ENCODE measurements at places on chromosomes 12 and 14.

GRCh38 chr14:87935886-87936285, 57.1 kb downstream of the GALC start:
- no peak for DNase-seq

GRCh38 chr12:45697371-45697770, 32.1 kb upstream of the ARID2 start:
- DNase-seq: no peak

- DNase-seq: no peak
Observed at GRCh38 chr12:47110718-47111391, 31.1 kb upstream of the AMIGO2 start.

- DNase-seq: no peak
Observed at GRCh38 chr12:14948672-14949071, 10.3 kb upstream of the ERP27 start.

- DNase-seq: peak; percentile 84
Observed at GRCh38 chr12:111353603-111354295, 15.1 kb downstream of the PHETA1 start.

DNA sequence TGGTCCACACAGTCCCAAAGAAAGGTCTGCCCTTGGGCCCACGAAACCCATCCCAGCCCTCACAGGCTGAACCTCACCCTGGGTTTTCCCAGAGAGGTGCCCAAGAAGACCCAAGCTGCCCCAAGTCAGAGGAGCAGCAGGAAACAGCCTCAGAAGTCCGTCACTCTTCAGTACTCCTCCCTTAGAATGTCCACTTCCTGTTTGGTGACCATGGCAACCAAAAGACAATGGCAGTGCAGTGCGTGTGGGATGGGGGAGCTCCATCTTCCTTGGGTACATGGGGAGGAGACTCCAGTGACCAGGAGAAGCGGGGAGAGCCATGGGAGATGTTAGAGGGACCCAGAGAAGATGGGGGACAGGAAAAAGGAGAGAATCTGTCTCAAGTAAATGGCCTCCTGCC, 11.3 kb downstream of the SELPLG start:
- DNase-seq: peak; percentile 73

DNA sequence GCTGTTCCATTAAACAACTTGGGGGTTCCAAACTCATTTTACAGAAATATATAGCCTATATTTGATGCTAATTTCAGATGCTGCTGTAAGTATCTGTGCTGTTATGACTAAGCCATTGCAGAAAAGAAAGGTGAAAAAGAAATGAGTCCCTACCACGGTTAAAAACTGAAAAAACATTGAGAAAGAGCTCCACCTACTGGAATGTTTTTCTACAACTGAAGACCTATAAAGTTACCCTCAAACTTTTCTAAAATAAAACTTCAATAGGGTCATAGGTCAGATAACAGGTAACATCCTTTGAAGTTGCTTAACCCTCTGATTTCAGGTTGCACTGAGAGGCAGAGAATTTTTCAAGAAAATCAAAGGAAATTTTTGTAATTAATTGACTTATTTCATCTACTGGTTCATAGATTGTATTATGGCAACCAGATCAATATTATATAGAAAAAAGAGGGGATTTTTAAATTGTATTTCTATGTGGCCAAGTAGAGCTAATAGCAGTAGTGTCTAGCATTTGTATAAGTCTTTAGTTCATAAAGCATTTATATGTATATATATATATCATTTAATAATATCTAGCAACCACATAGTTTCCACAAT, 279.9 kb downstream of the RPS29 start:
- DNase-seq: no peak

- DNase-seq: no peak
Observed at GRCh38 chr12:124464062-124464461, 103.3 kb downstream of the NCOR2 start.

GRCh38 chr14:91173221-91173670, 59.4 kb downstream of the DGLUCY start:
- DNase-seq: peak; percentile 89

GRCh38 chr12:64736771-64737170, 22.4 kb downstream of the GNS start:
- no peak for DNase-seq

DNA sequence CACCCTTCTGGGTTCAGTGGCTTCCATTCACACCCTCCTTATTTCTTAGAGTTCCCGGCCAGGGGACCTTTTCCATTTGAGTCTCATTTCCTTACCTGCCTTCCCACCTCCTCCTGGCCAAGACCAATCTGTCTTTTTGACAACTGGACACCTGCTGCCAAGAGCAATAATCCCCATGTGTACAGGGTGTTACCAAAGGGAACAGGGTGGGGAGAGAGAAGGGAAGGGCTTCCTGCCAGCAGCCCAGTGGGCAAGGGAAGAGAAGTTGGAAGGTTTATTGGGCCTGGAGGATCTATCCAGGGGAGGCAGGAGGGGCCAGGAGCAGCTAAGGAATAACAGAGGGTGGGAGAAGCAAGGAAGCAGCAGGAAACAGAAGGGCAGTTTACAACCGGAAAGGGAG, 346.2 kb downstream of the C12orf75 start:
- DNase-seq: no peak

DNA sequence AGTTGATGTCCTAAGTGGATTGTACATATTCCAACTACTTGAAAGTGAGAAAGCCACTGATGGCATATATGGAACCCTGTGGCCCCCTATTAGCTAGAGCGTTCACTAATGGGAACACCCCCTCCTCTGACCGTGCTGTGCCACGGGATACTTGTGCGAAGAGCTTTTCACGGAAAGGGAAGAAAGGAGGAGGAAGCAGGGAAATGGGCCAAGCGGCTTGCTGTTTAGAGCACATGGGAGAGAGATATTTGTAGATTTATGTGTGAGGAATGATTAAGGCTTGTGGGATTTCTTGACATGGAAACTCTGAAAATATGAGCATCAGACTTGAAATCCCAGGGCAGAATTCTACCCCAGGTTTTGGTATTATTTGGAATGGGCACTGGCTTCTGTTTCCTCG, 129.9 kb downstream of the PRMT8 start:
- DNase-seq: no peak

DNA sequence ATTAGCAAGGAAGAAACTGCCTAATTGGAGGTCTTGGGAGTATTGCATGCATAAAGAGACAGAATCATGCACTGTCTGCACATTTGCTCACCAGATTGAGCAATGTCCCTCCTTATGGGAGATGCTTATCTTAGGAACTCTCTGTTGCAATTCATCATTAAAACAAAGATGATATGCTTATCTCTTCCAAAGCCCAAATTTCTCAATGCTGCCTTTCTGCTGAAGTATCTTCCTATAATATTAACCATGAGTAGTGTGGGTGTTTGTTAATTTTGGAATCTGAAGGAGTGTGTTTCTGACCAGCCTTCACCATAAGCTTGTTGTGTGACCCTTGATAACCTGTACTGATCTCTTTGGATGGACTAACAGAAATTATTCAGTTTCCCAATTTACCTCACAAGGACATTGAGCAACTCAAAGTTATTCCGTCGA, 1257.6 kb upstream of the FLRT2 start:
- DNase-seq: no peak

- no peak for DNase-seq
Observed at GRCh38 chr12:121427556-121428050, 27.7 kb downstream of the RNF34 start.

DNA sequence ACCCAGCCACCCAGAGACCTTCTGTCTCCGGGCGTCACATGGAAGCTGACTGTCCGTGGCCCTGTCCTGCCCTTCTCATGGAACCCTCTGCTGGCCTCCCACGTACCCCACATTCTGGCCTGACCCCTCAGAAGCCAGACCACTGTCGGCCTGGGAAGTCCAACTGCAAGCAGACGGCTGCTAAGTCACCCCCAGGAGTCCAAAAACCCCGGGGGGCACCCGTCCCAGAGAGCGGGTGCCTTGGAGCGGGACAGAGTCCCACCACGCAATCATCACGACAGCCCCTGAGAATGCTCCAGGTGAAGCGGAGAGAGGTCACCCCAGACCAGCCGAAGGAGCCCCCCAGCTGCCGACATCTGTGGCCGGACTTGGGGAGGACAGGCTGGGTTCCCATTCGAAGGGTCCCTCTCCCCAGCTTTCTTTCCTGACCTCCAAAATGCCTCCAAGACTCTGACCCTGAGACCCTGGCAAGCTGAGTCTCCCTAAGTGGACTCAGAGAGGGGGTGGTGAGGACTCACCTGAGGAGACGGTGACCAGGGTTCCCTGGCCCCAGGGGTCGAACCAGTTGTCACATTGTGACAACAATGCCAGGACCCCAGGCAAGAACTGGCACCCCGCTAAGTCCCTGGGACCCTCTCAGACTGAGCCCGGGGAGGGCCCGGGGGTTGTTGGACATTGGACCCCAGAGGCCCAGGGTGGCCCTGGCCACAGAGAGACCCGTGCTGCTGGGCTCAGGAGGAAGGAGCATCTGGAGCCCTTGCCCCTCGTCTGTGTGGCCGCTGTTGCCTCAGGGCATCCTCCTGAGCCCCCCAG, 337.1 kb downstream of the TMEM121 start:
- DNase-seq: peak; percentile 20

DNA sequence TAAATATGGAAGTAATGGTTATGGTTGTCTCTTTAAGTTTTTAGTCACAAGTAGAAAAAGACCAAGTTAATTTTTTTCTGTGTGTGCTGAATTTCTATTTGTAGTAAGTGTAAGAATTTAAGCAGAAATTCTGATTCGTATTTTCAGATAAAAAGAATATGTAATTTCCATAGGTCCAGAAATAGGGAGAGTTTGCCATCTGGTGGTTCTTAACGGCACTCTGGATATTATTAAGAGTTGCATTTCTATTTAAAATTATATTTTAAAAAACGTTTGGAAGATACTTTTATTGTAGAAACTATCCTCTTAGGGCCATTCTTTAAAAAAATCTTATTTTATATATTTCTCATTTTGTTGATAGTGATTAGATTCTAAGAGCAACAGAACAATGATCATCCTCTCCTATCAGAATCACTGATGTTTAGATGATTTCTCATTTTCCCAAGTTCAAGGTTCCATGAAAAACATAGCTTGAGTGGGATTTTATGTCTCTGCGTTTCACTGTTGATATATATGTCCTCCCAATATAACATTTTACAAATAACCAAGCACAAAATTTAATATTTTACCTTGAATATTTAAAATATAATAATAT, 88.3 kb downstream of the LRRK2 start:
- no peak for DNase-seq

GRCh38 chr12:105076098-105076497, 8.2 kb downstream of the ALDH1L2 start:
- DNase-seq: no peak

DNA sequence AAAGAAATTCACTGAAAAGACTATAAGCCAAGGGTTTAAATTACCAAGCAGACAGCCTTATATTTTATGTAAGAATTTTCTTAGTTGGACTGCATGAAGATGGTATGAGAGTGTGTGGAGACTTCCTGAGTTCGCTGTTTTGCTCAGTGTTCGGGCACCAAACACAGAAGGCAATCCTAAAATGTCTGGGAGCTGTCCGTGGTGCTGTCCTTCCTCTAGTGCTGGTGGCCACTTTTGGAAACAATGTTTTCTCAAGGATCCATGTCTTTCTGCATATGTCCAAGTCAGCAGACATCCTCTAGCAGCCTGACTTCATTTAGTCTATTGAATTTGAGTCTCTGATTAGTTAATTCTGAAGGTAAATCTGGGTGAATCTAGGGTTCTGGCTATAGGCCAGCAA, 135.8 kb downstream of the SLC8A3 start:
- no peak for DNase-seq

GRCh38 chr12:25269701-25270100, 19.0 kb upstream of the KRAS start:
- DNase-seq: no peak

GRCh38 chr14:30710876-30711275, 88.8 kb downstream of the SCFD1 start:
- DNase-seq: no peak

- no peak for DNase-seq
Observed at GRCh38 chr14:75010472-75011093, 7.9 kb downstream of the EIF2B2 start.

DNA sequence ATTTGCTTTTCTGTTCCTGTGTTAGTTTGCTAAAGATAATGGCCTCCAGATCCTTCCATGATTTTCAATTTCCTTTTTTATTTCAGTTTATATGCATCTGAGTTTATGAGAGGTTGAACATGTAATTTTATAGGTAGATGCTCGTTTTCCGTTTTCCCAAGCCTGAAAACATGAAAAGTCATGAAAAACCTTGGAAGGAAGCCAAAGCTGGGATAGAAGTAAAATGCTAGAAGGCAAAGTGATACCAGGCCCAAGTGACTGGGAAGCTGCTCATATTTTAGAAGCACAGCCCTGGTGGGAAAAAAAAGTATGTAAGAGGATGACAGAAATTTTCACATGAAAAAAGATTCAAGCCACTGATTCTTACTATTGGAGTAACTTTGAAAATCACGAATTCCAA, 290.8 kb downstream of the PRKD1 start:
- DNase-seq: no peak

GRCh38 chr12:82838827-82839226, 152.1 kb downstream of the TMTC2 start:
- DNase-seq: no peak

- peak; percentile 31 for DNase-seq
Observed at GRCh38 chr12:33438025-33438772, 1.4 kb downstream of the SYT10 start.

DNA sequence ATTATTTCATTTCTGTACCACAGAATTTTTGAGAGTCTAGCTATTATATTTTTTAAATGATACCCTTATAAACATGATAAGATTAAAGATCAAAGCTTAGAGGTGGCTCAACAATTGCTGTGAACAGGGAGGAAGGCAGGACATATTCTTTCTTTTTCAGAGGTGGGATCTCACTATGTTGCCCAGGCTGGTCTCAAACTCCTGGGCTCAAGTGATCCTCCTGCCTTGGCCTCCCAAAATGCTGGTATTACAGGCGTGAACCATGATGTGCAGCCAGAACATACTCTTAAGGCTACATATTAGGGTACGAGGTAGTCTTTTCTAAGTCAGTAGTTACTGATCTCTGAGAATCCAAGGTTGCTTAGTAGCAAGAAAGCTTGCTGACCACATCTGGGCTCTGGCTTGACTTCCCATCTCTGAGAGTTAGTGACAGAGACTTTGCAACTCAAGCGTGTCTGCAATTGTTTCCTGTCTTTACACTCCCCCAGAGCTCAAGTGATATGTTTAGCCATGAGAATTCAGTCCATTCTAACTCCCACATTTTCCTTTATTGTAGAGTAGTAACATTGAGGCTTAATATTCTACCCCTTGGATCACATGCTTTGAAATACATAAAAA, 8.6 kb downstream of the RAB5B start:
- DNase-seq: no peak

- no peak for DNase-seq
Observed at GRCh38 chr14:50823762-50824636, 7.0 kb downstream of the NIN start.

All from H9 (cell line).